ENCODE measurements at places on chromosomes 7 and 10.

DNA sequence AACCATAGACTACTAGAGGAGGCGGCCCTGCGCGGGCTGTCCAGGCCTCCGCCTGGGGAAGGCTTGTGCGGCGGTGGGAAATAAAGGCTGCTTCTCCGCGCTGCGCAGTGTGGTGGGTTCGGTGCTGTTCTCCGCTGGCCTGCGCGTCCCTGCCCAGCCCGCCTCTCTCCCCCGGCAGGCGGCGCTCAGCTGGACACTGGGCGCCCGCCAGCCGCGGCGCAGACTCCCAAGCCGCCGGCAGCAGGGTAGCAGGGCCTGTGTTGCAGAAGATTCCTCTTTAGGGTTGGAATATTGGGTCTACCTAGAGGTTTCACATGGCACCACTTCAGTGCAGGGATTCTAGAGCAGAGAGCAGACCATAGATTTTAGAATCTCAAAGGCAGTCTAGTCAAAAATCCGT, 66.1 kb upstream of the ZPBP start:
- peak; percentile 72 for DNase-seq

- no peak for DNase-seq
Observed at GRCh38 chr10:114481055-114481454, 76.8 kb upstream of the AFAP1L2 start.

DNA sequence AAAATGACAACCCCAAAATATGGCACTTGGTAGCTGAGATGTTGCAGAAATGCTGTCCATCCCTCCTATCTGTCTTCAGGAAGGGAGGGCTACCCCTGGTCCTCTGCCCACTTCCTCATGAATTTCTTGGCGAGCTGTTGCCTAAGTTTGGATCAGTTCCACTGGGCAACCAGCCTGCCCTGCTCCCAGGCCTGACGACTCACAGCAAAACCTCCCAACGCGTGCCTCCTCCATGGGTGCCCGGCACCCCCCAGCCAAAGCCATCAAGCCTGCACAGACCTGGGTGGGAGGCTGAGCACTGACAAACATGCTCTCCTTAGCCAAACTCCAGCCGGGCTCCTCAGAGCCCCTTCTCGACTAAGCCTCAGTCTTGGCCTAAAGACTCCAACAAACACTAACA, 8.9 kb downstream of the VSTM4 start:
- no peak for DNase-seq

GRCh38 chr10:118412932-118413331, 70.8 kb upstream of the FAM204A start:
- no peak for DNase-seq

DNA sequence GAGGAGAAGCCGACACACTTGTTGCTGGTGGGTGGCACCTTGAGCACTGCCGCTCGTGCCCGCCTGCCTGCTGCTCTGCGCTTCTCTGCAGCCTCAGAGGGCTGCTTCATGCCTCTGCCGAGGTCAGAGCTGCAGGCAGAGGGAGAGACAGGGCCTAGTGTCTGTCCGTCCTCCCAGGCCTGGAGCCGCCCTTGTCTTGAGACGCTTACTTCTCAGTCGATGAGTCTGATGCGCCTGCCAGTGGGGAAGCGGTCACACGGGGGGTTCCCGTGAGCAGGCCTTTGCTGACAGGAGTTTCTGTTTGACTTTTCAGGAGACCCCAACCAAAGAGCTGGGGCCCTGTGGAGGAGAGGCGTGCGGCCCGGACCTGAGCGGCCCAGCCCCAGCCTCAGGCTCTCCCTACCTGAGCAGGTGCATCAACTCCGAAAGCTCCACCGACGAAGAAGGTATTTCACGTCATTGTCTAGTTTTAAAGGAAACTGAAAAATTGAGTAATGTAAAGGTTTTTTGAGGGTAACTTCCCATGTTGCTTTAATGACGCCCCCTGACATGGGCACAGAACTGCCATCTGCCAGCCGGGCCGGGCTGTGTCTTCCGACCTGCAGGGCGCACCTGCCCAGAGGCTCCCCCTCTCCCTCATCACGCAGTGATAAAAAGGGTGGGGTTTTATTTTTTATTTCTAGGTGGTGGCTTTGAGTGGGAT, 7.8 kb upstream of the BHLHA15 start:
- DNase-seq: no peak

DNA sequence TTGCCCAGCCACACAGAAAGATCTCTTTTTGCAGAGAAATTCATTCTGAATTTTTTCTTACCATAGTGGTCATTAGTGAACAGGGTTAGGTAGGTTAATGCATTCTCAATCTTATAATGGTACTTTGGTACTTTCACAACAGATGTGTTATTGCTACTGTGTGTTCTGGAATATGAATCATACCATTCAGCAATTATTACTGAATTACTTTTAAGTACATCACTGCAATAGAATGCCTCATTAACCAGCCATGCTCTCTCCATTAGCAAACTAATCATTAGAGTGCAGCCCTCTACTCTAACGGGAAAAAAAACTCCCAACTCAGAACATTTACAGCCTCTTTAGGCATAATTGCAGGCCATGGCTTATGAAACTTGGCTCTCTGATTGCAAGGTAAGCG, 102.1 kb downstream of the DOCK4 start:
- DNase-seq: no peak

GRCh38 chr10:102834143-102834542, 3.1 kb downstream of the CYP17A1 start:
- no peak for DNase-seq

DNA sequence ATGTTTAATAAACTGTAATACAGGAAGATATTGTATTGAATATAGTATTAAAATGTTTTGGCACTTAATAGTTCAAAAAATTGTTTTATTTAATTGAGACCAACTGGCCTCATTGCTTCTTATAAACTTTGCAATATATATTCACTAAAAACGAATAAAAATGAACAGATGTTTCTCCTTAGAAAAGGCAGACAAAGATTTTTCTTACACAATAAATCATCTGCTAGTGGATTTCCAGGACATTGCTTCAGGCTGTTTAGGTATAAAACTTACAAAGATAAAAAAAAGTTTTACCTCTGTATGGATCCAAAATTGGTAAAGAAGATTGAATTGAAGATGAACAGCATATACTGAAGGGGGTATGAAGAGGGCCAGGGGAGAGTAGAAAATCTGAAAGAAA, 143.6 kb downstream of the AGMO start:
- no peak for DNase-seq

Measured in upper lobe of left lung (tissue), 6 donors.